Fibroblast of mammary gland (primary cell): ENCODE measurements at places on chromosomes 6 and 20.

GRCh38 chr20:57410398-57410920, 19.3 kb downstream of the RBM38 start:
- DNase-seq = no peak

DNA sequence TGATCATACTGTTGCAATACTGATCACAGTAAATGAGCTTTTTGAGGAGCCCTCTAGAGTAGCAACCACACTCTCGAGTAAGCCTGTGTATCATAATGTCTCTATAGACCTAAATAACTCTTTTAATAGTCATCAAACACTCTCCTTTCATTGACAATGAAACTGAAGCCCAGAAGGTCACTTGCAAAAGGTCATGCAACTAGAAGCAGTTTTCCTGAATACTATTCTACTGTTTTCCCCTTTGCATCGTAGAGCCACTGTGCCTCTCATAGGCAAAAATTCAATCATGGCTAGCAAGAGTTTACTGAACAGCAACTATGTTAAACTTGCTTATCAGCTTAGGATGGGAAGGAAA, 105.3 kb downstream of the HIVEP2 start:
- no peak for DNase-seq

DNA sequence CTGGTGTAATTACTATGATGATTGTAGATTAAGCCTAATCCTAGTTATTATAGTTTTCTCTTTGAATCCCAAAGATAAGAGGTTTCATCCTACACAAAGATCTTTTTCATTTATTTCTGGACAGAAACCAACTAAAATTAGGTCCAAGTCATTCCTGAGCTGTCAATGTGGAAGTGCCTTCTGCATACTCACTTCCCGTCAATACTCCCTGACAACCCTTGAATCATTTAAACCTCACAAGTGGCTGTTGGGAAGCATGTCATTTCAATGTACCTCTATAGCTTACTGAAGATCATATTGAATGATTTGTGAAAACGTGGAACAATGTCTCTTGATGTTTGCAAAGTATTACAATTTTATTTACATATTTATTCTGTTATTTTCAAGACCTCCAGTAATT, 274.1 kb downstream of the HACE1 start:
- no peak for DNase-seq

GRCh38 chr6:113205553-113205952, 651.6 kb upstream of the MARCKS start:
- DNase-seq = no peak

- peak; percentile 37 for DNase-seq
Observed at GRCh38 chr6:13614126-13614925, 809 bp upstream of the NOL7 start.

DNA sequence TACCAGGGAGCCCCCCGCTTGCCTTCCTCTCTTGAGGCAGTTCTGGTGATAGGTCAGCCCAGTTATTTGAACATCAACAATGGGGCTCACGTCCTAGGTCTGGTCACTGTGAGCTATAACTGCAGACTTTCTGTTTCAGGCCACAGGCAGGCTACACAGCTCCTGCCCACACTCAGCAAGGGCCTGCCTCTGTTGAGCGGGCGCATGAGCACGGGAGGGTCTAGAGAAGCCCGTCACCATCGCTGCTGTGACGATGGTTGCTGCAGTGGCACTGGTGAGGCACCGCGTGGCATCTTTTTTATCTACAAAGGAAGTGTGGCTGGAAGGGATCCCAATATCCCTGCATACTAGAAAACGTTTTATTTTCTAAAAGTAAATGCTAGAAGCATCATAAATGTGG, 77.8 kb downstream of the RAMACL start:
- no peak for DNase-seq

- no peak for DNase-seq
Observed at GRCh38 chr20:5143851-5144250, 17.0 kb downstream of the CDS2 start.

GRCh38 chr20:36153736-36154699, 522 bp upstream of the EPB41L1 start:
- DNase-seq = peak; percentile 39

GRCh38 chr20:61809006-61809770, 256.5 kb downstream of the TAF4 start:
- no peak for DNase-seq

GRCh38 chr6:45012687-45013086, 315.4 kb upstream of the RUNX2 start:
- DNase-seq = no peak

GRCh38 chr6:121593011-121593641, 157.7 kb downstream of the GJA1 start:
- no peak for DNase-seq

- DNase-seq = no peak
Observed at GRCh38 chr20:48284837-48285236, 499.6 kb upstream of the SULF2 start.

- DNase-seq = peak; percentile 96
Observed at GRCh38 chr6:163814494-163815364, 400.2 kb downstream of the QKI start.

GRCh38 chr6:157717340-157717748, 105.7 kb upstream of the SNX9 start:
- no peak for DNase-seq

GRCh38 chr6:1424306-1424927, 35.0 kb downstream of the FOXF2 start:
- peak; percentile 70 for DNase-seq

GRCh38 chr6:105179244-105180065, at the start of gene POPDC3:
POPDC3 (minus strand) TSS chr6:105180014; CDS start chr6:105161909, 18,105 bp downstream.
- peak; percentile 52 for DNase-seq

DNA sequence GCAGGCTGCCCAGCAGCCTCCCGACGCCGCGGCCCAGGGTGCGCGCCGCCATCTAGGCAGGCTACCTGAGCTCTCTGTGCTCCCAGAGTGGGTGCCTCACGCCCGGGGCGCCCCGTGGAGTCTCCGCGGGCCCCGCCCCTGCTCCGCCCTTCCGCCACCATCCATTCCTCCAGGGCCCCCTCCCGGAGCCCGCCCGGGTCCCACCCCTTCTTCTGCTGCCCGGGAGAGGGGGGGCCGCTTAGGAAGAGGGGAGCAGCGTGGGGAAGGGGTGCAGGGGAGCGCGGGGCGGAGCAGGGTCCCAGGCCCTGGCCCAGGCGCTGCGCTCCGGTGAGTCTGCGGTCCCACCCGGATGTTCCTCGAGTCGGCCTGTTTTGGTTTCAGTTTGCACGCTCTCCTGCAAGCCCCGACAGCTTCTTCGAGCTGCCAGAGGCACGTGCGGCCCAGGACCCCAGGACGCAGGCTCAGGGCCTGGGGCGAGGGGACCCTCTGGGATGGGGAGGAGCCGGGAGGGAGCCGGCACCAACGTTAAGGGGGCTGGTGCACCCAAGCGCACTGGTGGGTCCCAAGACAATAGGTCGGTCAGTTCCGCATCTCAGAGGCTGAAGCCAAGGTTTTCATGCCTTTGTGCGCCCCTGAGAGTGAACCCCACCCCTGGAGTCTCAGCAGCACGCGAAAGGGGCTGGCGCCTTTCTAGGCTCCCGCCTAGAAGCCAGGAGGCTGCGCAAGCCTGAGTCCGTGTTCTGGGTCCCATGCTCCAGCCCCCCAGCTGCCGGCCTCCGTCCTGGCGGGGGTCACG, at the start of gene ACSS1:
TSS of gene ACSS1 (minus strand) at position 89 of the 796 bp plus-strand sequence. CDS start at position 52, 37 bp downstream.
- no peak for DNase-seq

DNA sequence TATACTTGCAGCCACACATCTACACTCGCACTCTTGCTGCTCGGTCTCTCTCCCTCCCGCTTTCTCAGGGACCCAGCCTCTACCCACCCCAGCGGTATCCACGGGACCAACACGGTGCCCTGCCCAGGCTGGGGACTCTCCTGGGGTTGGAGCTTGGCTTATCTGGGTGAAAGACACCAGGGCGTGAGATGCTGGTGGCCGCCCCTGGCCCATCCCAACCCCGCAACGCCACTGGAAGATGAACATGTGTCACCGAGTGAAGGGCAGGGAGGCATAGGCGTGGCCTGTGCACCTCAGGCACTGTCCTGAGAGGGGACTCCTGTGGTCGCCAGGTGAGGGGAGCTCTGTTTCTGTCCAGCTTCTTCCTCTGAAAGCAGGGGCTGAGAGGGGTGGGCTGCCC, 47.4 kb downstream of the NINL start:
- DNase-seq = no peak

GRCh38 chr6:159830501-159831372, 30.7 kb downstream of the PNLDC1 start:
- DNase-seq = no peak

DNA sequence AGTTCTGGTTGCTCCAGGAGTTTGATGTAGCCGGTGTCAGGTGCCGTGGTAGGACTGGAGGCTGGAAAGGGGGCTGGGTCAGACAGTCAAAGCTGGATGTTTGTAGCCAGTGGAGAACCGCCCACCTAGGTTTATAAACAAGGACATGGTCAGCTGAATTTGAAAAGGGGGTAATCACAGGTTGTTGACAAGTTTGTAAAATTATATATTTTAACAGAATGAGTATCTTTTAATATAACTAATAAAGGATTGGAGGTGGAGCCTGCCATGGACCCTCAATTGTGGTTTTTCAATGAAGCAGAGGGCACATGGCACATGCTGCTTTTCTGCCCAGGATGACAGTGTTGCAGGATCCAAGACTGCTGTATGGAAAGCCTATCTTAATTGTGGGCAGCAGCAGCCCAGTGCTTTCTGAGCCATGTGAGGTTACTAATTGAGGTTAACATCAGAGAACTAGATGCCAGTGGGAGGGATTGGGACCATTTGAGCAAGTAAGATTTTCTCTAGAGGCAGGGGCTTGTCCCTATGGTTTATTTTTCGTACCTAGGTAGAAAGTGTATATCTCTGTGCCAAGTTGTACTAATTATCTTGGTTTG, 9.7 kb downstream of the HECA start:
- DNase-seq = no peak

GRCh38 chr6:44422531-44422930, 35.0 kb downstream of the CDC5L start:
- DNase-seq = no peak

GRCh38 chr6:423799-424345, 32.3 kb downstream of the IRF4 start:
- DNase-seq = no peak

- DNase-seq = no peak
Observed at GRCh38 chr6:92111386-92111785, 1308.0 kb downstream of the EPHA7 start.

GRCh38 chr20:1225783-1226654, at the start of gene RAD21L1:
RAD21L1 (plus strand) TSS chr20:1226044; CDS start chr20:1228454, 2,410 bp downstream.
- DNase-seq = peak; percentile 55

DNA sequence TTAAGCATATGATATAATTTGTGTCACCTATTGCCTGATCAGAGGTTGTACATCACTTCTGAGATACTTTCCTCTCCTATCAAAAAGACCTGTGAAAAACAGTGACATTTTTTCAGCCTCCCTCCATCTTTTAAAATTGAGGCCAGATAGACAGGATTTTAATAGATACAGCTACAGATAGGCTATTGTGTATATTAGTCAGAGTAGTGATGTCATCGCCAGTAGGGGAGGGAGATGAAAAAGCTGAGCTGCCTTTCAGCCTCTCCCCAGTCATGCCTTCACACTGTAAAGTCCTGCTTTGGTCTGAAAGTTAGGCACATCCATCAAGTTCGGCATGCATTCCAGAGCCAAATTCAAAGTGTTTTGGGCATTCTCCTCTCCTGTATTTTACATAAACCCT, 7.9 kb upstream of the PABPC1L start:
- peak; percentile 67 for DNase-seq

DNA sequence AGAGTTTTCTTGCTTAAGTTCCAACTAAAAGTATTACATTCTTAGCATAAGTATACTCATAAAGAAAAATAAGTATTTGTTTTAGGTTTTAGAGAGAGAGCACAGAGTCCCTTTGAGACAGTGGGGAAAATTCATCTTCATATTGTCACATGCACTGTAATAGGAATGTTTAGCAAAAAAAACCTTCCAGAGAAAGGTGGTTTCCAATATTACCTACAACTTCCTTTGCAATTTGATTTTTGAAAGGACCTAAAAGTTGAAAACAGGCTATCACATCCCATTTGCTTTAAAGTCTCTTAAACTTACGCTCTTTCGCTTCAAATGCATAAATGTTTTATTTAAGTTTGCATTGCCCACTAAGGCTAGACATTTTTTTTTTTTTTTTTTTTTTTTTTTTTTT, 86.4 kb downstream of the OPRM1 start:
- DNase-seq = no peak

DNA sequence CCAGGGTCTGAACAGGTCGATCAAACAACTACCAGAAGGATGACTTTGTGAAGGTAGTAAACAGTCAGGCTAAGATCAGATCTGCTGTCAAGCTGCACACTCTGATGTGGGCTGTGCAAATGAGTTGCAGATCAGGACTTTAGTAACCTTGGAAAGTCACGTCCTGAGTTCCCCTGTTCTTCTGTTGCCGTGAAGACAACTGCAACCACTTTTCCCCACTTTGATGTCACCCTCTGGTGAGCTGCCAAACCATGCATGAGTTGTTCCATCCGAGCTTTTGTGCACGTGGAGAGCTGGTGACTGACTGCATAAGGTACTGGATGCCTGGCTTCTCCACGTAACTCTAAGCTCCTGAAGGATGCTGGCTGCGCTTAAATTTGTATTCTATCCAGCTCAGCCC, 111.0 kb downstream of the CD83 start:
- DNase-seq = peak; percentile 78

DNA sequence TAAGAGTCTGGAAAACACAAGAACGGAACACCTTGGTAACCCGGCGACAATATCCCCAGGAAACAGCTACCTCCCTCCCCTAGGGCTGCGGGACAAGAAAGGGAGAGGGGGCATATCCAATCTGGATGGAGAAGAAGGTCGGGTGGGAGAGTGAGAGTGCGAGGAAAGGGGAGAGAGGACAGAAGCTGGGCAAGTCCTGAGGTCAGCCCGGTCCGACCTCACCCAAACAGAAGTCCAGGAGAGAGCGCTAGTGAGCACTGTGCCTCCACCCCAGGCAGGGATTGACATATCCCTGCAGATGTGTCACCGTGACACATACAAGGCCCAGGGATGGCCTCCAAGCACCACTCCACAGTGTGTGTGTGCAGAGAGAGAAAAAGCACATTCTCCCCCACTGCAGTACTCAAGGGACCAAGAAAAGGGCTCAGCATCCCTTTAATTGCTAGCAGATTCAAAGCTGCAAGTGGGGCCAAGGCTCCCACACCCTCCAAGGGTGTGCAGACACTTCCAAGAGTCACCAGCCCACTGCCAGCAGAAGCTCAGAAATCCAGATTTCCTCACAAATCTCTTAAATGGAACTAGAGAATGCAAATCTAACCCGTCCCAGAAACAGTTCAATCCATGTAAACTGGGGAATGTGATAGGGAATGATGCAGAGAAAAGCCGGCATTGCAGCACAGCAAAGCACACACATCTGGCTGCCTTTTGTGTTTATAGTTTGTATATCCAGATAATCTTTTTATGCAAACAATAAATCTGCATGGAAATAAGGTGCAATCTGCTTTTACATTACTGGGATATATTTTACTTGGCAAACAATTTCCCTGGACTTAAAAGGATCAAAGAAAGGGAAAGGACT, 3.1 kb downstream of the PXDC1 start:
- DNase-seq = peak; percentile 93
